ENCODE measurements at places on chromosomes 13 and 19.

DNA sequence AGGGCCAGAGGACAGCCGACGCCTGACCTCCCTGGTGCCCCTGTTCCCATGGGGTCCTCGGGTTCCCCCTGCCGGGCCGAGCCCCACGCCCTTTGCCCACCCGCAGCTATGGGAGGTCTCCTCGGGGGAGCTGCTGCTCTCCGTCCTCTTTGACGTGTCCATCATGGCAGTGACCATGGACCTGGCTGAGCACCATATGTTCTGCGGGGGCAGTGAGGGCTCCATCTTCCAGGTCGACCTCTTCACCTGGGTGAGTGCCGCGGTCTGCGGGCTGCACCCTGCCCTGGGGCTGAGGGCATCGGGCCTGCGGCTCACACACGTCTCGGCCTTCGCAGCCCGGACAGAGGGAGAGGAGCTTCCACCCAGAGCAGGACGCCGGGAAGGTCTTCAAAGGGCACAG lies 6.6 kb downstream of the WDR18 start:
- DNase-seq = no peak

GRCh38 chr13:66565279-66565678 lies 664.9 kb downstream of the PCDH9 start:
- DNase-seq = no peak

DNA sequence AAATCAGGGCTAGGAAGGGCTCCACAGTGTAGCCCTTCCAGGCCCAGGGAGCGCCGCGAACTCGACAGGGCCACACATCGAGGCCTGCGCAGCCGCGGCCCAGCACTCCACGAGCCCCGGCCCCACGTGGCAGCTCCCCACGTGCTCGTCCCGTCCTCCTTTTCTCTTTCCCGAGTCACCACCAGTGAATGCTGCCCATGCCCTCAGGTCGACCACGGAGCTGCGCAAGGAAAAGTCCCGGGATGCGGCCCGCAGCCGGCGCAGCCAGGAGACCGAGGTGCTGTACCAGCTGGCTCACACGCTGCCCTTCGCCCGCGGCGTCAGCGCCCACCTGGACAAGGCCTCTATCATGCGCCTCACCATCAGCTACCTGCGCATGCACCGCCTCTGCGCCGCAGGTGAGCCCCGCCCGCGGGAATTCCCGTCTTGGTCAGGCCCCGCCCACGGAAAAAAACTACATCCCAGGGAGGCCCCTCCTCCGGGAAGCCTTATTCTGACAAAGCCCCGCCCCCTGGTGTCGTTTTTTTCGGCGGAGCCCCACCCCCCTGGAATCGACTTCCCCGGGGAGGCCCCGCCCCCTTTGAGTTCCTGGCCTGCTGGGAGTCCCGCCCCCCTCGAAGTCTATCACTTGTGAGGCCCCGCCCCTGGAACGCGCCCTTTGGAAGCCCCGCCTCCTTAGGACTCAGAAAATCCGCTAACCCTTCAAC lies 7.0 kb downstream of the HIF3A start:
- DNase-seq = no peak

GRCh38 chr13:100347968-100348367 lies 240.6 kb downstream of the GGACT start:
- DNase-seq = no peak

GRCh38 chr13:58655086-58655485 lies 1023.5 kb downstream of the PCDH17 start:
- DNase-seq = peak; percentile 46

- no peak for DNase-seq
Observed at GRCh38 chr19:55441692-55442321, 1.3 kb downstream of the SHISA7 start.

GRCh38 chr13:21360463-21360862 lies 98.6 kb downstream of the ZDHHC20 start:
- no peak for DNase-seq

- no peak for DNase-seq
Observed at GRCh38 chr13:40381935-40382764, 284.3 kb downstream of the FOXO1 start.

DNA sequence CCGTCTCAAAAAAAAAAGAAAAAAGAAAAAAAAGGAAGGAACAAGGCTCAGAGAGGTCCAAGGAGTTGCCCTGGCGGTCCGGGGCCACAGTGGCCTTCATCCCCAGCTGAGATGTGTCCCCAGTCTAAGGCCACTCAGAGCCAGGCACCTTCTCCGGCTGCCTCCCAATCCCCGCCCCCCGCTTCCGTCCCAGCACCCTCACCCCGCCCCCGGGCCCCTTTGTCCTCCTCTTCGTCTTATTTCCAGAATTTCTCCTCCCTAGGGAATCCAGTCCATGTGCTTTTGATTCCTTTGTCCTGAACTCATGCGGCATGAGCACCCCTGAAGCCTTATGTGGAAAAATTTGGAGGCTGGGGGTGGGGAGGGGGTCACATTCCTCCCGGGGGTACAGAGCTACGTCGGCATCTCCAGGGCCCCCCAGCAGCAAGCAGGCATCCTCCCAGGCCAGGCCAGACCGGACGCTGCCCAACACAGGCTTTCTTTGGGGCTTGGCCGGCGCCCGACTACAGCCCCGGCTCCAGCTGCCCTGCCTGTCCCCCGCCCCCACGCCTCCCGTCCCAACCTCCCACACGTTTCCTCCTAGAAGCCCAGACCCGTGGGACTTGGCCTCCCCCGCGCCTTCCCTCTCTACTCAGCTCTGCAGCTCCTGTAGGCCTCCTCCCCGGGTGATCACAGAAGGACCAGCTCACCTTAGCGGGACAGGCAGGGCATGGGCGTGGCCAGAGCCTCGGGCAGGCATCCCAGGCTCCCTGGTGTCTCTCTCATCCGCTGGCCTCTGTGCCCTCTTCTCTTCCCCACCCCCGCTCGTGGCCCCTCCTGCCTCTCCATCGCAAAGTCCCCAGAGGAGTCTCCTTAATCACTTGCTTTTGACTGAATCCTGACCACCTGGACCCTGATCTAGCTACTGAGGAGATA lies 17.8 kb upstream of the ADGRE5 start:
- DNase-seq = no peak

- DNase-seq = no peak
Observed at GRCh38 chr13:71320452-71320851, 546.6 kb downstream of the DACH1 start.

- DNase-seq = no peak
Observed at GRCh38 chr13:35741657-35742056, 265.2 kb upstream of the MAB21L1 start.
